ENCODE measurements at places on chromosomes 11 and 22.

- DNase-seq, result no peak
Measured at GRCh38 chr11:121899520-121899919, 216.5 kb downstream of the BLID start.

DNA sequence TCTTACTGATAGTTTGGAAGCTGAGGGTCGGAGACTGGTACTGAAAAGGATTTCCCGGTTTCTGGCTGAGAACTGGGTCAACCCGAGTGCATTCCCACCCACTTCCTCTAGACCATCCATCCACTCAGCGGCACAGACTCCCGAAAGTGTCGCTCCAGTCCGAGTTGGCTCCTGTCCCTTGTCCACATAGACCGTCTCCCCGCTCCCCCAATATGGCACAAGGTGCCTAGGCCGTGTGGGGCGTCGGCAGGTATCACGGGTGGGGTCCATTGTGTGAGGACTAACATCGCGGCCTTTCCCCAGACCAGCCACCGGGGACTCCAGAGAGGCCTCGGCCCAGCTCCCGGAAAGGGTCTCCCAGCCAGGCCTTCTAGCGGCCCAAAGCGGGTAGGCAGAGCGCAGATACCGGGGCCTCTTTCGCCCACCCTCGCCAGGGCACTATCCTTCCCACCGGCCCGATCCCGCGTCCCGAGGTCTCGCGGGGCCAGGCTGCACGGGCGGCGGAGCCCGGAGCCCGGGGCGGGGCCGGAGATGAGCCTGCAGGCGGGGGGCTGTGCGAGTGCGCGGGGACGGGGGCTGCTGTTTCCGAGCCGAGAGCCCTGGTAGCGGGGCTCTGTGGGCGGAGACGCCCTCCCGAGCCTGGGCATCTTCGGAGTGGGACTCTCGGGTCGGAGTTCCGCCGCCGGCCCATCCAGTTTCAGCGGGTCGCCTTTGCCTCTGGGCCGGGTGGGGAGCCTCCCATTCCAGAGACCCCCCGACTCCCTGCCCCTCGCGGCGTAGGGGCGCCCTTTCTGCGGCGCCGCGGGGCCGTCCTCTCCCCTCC, 21.1 kb downstream of the SERPINH1 start:
- DNase-seq, result no peak

DNA sequence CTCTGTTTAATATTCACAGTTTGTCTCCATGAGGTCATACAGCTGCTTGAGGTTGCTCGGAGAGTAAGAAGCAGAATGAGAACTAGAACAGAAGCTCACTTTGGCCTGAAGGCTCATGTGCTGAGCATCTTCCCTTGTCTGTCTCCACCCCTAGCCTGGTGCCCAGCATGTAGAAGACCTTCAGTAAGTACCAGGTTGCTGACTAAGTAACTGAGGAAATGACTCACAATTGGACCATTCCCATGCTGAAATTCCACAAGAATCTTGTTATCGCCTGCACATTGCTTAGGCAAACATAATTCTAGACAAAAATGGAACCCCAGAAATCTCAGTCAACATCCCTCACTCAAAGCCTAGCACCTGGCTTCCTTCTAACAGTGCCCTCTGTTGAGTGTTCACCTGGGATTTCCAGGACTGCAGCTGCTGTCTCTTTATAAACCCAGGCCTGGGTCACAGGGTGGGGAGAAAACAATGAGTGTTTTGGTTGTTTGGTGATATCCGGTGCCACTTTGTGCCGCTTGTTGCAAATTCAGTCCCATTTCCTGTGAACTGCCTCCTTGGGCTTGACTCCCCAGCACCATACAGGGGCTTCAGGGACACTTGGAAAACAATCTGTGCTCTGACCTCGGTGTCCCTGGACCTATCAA, 406.8 kb downstream of the ETS1 start:
- no peak for DNase-seq

DNA sequence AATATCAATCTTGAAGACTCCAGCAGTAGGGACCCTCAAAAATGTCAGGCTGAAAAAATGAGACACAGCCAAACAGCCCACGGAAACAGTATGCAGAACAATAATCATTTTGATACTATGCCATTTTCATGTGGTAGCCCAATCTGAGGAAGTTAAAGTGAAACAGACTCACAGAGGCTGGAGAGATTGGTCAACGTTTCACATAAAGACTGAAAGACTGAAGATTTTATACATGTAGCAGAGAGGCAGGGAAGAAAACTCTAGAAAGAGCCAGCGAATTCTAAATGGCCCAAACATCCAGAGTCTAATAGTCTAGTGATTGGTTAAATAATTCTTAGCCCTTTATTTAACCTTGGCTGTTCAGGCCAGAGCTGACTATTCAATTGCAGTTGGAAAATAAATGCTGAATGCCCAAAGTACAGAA, 49.4 kb downstream of the MAML2 start:
- no peak for DNase-seq

- DNase-seq, result no peak
Measured at GRCh38 chr11:12695873-12696272, 21.7 kb downstream of the TEAD1 start.

DNA sequence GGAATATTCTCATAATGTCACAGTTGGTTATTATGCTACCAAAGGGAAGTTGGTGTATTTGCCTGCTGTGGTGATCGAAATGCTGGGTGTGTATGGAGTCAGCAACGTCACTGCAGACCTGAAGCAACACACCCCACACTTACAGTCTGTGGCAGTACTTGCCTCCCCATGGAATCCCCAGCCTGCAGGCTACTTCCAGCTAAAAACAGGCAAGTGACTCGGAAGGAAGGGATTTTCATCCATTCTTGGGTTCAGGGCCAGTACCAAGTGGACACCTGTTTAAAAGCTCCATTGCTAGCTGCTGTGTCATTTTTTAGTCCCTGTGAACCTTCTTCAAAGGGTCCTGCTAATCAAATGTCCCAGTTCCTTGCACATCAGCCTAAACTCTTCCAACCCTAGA, 149.6 kb downstream of the C11orf91 start:
- no peak for DNase-seq

GRCh38 chr11:82631722-82632630, 101.7 kb downstream of the FAM181B start:
- no peak for DNase-seq

GRCh38 chr22:29450222-29450621, 11.8 kb downstream of the RFPL1 start:
- no peak for DNase-seq

DNA sequence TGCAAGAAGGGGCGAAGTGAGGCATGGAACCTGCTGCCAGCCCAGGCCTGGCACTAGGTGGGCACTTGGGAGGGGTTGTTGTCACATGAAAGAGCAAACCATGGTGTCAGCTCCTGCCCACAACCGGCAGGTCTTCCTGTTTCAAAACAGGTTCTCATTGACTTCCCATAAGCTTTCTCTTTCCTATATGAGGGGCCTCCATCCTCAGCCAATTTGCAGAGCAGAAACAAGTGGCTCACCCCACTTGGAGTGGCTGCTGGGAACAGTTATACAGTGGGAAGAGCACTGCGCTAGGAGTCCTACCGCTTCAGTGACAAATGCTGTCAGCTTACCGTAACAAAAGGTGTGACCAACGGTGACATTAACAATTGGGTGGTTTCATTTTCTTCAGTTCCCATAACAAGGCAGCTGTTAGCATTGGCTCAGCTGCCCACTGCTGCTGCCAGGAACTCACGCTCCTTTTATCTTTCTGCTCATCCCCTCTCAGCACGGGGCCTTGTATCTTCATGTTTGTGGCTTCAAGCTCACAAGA, 10.2 kb upstream of the SSTR3 start:
- no peak for DNase-seq

DNA sequence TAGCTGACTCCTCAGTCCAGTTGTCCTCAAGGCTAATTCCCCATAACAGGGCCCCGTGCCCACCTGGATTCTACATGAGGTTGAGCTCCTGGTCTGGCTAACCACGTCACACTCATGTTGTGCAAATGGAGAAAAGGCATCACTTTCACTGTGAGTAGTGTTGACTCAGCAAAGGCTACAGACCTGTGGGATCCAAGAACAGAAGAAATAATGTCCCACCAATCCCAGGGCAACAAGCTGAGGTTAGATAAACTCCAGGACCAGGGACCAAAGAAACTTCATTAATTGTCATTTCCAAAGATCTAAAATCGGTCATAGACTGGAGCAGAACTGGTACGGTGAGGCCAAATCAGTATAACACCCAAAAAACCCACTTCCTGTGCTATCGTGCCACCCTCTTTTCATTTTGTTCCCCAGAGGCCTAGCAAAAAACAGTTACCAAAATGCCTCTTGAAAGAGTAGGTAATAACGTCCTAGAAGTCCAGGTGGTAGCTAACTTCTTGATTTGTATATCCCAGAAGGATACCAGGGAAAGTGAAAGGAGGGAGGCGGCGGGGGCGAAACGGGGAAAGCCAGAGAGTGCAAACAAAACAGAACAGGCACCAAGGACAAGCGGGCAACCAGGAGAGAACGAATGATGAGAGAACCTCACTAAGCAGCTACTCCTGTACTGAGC, 1.4 kb downstream of the PCSK7 start:
- no peak for DNase-seq

DNA sequence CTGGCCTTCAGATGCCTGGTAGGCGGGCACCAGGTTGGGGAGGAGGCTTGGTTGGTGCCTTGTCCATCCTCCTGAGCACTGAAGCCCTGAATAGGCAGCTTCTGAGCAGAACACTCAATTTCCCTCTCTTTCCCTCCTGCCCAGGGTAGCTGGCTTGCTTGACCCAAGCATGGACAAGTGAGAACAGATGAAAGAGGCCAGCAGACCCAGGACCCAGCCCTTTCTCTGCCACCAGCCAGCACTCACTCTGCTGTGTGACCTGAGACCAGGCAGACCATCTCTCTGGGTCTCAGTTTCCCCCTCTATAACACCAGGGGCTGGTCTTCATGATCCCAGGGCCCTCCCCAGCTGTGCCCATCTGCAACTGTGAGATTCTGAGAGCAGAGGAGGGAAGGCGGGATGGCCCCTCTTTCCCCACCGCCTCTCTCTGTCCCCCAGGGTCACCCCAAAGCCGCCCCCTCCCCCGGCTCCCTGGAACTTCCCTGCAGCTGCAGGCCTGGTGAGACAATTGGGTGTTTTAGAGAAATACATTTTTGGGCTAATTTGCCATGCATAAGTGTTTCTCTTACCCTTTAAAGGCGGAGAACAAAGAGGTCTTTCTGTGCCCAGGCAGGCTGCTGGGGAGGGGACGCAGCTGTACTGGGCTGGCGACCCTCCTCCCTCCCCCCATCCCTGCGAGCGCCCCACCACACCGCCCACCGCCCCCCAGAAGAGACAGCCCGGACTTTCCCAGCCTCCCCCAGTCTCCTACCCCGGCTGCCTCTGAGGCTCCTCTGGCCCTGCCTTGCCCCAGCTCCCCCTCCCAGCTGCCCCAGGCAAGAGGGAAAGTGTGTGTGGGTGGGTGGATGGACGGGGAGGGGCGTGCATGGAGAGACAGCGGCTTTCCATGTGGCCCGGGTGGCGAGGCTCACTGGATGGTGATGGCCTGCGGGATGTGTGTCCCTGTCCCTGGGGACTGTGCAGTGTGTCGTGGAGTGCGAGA, 30.8 kb upstream of the PICK1 start:
- no peak for DNase-seq
